Aorta (tissue), 5 donors: ENCODE measurements at places on chromosomes 3 and 15. TPM values are rescaled to one million over a fixed set of nuclear protein-coding genes. Genes with fewer than 3 reads are reported as not detected.

The GREM1 gene
- total RNA-seq, result 35.5 TPM

The OR5K2 gene
- total RNA-seq, result not detected

The SKOR1 gene
- total RNA-seq, result 1.3 TPM

The CCR4 gene
- total RNA-seq, result 0.42 TPM

The SCG5 gene
- total RNA-seq, result 3.9 TPM

The AEN gene
- total RNA-seq, result 22.3 TPM

The STRIT1 gene
- total RNA-seq, result not detected

The LNP1 gene
- total RNA-seq, result 2.8 TPM

The DGKG gene
- 12.8 TPM for total RNA-seq

The ECE2 gene
- not detected for total RNA-seq
